Kidney epithelial cell (primary cell): ENCODE measurements at places on chromosomes 4 and X. TPM values are rescaled to one million over a fixed set of nuclear protein-coding genes. Genes with fewer than 3 reads are reported as not detected.

- DNase-seq, result no peak
Observed at GRCh38 chr4:24777536-24778463, 17.6 kb upstream of the SOD3 start.

- DNase-seq, result no peak
Observed at GRCh38 chrX:63012574-63012973, 338.6 kb downstream of the SPIN4 start.

GRCh38 chr4:83708500-83709175 is 172.7 kb downstream of the GPAT3 start:
- DNase-seq, result no peak

DNA sequence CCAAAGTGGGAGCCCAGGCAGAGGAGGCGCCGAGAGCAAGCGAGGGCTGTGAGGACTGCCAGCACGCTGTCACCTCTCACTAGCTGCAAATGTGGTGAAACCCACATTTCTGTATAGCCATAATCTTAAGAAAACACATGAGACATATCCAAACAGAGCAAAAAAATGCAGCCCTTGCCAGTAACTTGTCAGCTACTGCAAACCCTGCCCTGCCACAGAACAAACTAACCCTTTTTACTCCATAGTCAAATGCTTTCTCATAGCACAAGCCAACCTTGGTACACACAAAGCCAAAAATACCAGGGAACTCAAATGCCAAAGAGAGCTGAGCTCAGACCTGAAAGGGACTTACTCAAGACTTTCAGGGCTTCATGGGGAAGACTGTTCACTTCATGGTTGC is 14.9 kb upstream of the NXF3 start:
- no peak for DNase-seq

DNA sequence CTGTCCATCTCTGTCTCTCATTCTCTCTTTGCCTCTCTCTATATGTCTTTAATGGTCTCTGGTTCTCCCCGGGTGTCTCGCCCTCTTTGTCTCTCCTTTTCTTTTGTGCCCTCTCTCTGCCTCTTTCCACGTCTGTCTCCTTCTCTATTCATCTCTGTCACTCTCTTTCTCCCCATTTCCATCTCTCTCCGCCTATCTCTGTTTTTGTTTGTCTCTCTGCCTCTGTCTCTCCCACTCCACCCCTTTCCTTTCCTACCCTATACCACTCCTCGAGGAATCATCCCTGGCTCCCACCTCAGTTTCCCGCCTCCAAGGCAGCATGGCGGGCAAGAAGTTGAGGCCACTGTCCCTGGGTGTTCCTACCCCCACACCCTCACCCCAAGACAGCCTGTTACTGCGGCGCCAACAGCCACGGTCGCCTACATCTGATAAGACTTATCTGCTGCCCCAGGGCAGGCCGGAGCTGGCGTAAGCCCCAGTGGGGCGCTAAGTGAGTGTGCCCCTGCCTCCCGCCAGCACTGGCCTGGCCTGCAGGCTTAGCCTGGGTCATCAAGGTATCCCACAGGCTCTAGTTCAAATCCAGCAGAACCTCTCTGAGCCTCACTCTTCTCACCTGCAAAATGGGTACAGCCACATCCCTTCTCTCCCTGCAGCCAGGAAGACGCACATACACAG is 713 bp upstream of the GATA1 start:
- DNase-seq, result no peak

CRMP1 gene
- total RNA-seq, result 15.4 and 16.5 TPM in 2 replicates
